ENCODE measurements at places on chromosomes 16 and 17. TPM values are rescaled to one million over a fixed set of nuclear protein-coding genes. Genes with fewer than 3 reads are reported as not detected.

Gene TNFRSF17
- not detected for total RNA-seq

GRCh38 chr16:78034530-78034929, 12.2 kb downstream of the CLEC3A start:
- no peak overlapping the region for H3K27ac ChIP-seq
- no peak for DNase-seq
- no peaks in the 10 kb centered on the region for H3K36me3 ChIP-seq
- H3K4me3 ChIP-seq: no peak overlapping the region

DNA sequence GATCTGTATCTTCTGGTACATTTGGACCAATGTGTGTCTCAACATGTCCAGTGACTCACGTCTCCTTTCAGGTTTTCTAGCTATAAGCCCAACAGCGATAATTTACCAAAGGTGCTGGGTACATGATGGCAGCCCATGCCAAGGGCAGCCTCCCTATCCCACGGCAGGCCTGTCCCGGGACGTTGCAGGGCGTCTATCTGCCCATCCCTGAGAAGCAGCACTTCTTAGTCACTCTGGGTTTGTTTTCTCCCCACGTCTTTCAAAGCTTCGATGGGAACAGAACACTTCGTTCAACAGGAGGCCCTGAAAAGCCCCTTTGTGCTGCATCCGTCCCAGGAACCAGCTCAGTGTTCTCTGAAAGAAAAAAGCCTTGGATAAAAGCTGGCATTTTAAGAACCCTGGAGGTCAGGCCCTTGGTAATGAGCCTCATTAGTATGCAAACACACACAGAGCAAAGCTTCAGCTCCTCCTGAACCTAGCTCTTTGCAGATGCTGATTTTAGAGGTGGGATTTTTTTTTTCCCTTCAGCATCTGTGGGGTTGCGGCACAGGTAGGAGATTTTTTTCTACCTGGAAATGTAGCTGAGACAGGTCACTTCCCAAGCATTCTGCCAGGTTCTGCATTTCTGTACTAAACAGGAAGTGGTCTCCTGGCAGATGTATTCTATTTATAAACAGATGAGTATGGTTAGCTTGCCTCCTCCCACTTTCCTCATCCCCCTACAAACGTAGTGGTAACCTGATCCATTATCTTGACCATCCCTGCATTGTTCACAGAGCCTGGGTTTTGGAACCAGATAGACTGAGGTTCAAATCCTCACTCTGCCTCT, 17.5 kb upstream of the MT4 start:
- H3K4me1 ChIP-seq: no peaks in the 10 kb centered on the region
- no peaks in the 10 kb centered on the region for H3K36me3 ChIP-seq
- no peak overlapping the region for H3K4me3 ChIP-seq
- no peaks in the 10 kb centered on the region for H3K27me3 ChIP-seq
- no peak for DNase-seq

DNA sequence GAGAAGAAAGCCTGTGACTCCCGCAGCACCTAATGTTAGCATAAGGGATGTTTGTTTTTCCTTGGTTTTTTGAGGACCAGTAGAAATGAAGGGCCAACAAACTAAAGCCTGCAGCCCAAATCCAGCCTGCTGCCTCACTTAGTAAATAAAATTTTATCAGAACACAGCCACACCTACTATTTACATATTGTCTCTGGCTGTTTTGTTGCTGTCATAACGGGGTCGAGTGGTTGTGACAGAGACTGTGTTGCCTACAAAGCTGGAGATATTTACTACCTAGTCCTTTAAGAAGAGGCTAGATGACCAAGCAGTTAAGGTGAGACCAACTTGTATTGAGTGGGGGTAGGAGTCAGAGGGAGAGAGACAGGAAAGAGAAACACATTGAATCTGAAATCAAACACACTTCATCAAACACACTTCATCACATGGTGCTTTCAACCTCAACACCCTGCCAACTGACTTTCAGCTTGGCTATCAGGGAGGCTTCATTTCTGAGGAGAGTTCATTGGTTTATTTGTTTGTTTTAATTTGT, 546.3 kb upstream of the CDH11 start:
- H3K36me3 ChIP-seq: no peaks in the 10 kb centered on the region
- H3K27me3 ChIP-seq: no peaks in the 10 kb centered on the region
- no peak for DNase-seq
- H3K27ac ChIP-seq: no peak overlapping the region
- no peaks in the 10 kb centered on the region for H3K4me1 ChIP-seq

- peak; percentile 73 for DNase-seq
- H3K4me1 ChIP-seq: peaks cover 54% of the 10 kb centered on the region
- H3K36me3 ChIP-seq: no peaks in the 10 kb centered on the region
These were observed 177.9 kb downstream of the SEC14L1 start for GRCh38 chr17:77318491-77319210.

Gene DPEP3
- total RNA-seq: not detected

DNA sequence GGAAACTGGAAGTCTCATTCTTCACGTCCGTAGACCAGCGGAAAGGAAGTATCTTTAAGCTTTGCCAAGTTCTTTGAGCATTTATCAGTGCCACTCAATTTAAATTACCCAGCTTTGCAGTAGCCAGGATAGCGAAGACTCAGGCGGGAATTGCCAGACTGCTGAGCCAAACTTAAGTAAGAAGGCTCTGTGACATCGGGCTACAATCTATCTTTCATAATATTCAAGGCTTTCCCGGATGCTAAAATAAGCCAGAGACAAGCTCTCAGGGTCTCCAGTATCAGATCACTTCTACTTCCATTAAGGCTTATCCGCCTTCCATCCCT, 436 bp upstream of the BRIP1 start:
- DNase-seq: no peak
- no peaks in the 10 kb centered on the region for H3K27me3 ChIP-seq
- H3K4me1 ChIP-seq: peaks cover 5% of the 10 kb centered on the region
- H3K4me3 ChIP-seq: peak overlapping the region; percentile 70
- no peaks in the 10 kb centered on the region for H3K36me3 ChIP-seq
- H3K27ac ChIP-seq: peak overlapping the region; percentile 63

Gene FNDC8
- total RNA-seq: not detected

All from right atrium auricular region (tissue), 2 donors.